ENCODE measurements at places on chromosomes 7 and 10.

- no peak for DNase-seq
Observed at GRCh38 chr7:105319578-105319977, 69.1 kb downstream of the SRPK2 start.

- DNase-seq, result peak; percentile 33
Observed at GRCh38 chr10:132627666-132628531, 90.3 kb downstream of the INPP5A start.

GRCh38 chr7:149060156-149060555 lies 30.4 kb downstream of the ZNF786 start:
- DNase-seq, result no peak

- no peak for DNase-seq
Observed at GRCh38 chr7:28413011-28413410, 693 bp downstream of the CREB5 start.

- no peak for DNase-seq
Observed at GRCh38 chr10:50538555-50539398, 85.0 kb downstream of the SGMS1 start.

- no peak for DNase-seq
Observed at GRCh38 chr10:119297207-119297968, 90.0 kb downstream of the GRK5 start.

DNA sequence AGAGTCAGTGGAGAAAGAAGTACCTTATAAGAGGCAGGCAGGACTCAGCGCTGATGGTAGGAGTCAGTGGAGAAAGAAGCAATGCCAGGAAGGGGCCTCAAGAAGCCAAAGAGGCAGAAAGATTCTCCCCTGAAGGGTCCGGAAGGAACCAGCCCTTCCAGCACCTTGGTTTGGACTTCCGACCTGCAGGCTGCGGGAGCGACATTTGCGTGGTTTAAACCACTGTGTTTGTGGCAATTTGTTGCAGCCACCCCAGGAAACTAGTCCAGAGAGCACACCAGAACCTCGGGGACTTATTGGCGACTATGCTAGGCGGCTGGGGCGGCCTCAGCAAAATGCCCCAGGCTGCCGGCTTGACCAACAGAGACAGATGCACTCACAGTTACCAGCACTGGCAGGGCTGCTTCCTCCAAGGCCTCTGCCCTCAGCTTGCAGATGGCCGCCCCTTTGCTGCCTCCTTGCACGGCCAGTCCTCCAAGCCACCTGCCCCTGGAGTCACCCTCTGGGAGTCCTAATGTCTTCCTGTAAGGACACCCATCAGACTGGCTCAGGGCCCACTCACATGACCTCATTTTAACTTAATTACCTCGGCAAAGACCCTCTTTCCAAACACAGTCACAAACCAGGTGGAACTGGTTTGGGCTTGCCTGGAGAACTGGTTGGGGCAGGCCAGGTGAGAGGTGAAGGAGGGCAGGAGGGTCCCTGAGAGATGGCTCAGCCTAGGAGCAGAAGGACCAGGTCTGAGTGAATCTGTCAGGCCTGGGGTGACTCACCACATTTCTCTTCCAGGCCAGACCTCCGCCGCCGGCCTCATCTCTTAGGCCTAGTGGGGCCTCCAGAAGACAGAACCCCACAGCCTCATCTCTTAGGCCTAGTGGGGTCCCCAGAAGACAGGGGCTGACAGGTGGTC lies 26.1 kb downstream of the CALML3 start:
- DNase-seq, result no peak

GRCh38 chr10:27564398-27564797 lies 60.3 kb downstream of the RAB18 start:
- DNase-seq, result no peak

- DNase-seq, result no peak
Observed at GRCh38 chr10:104680467-104681401, 39.6 kb downstream of the SORCS3 start.

DNA sequence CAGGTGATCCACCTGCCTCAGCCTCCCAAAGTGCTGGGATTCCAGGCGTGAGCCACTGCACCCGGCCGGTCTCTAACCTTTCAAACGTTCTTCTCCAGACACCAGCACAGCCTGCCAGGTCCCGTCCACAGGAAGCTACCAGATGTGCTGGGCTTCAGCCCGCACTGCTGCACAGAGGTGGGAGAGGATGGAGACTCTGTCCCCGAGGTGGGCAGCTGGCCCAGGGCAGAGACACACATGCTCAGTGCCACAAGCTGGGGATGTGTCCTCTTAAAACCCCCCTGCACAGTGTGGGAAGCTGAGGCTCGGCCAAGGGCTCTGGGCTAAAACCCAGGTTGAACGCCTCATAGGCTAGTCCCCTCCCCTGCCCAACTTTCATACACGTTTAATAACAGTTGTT lies 9.4 kb downstream of the NUDT1 start:
- no peak for DNase-seq

- DNase-seq, result no peak
Observed at GRCh38 chr7:77553123-77553522, 16.0 kb downstream of the PTPN12 start.

- DNase-seq, result no peak
Observed at GRCh38 chr10:17472481-17473227, 18.3 kb upstream of the ST8SIA6 start.

DNA sequence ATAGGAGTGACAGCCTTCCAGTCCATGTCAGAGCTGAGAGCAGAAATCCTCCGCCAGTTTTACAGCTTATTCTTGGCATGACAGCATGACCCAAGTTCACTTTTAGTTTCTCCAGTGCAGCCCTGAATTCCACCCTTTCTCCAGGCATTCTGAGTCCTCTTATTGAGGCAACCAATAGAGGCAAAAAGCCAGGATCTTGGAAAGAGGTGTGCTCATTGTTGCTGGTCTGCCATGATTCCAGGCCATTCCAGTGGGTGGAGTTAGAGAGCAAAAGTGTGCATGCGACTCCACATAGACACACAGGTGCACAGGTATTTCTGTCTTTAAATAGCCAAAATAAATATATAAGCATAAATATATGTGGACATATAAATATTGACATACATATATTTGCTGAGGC lies 224.7 kb upstream of the ADARB2 start:
- DNase-seq, result no peak

- no peak for DNase-seq
Observed at GRCh38 chr7:14432924-14433323, 443.5 kb upstream of the ETV1 start.

DNA sequence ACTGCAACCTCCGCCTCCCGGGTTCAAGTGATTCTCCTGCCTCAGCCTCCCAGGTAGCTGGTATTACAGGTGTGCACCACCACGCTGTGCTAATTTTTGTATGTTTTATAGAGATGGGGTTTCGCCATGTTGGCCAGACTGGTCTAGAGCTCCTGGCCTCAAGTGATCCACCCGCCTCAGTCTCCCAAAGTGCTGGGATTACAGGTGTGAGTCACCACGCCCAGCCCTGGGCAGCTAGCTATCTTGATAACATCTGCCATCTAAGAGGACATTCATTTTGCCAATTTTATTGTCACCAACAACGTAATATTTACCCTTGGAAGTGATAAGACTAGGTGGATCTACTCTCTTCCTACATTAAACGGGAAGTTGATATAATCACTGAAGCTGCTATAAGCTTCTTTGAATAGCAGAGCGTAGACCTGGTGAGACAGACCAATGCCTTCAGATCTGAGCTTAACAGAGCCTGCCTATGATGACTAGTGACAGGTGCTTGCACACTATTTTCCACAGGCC lies 39.7 kb upstream of the SLC35B4 start:
- no peak for DNase-seq

DNA sequence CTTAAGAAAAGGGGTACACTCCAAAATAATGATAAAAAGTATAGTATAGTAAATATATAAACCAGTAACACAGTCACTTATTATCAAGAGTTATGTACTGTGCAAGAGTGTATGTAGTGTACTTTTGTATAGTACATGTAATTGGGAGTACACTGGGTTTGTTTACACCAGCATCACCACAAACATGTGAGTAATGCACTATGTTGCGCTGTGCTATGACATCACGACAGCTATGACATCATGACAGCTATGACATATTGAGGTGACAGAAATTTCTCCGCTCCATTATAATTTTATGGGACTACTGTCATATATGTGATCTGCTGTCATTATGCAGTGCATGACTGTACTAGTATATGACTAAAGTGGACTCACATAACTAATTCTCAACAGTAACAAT lies 84.6 kb downstream of the KMT2C start:
- no peak for DNase-seq

- DNase-seq, result peak; percentile 98
Observed at GRCh38 chr10:62166331-62167131, 102.1 kb downstream of the RTKN2 start.

- no peak for DNase-seq
Observed at GRCh38 chr7:2048006-2048405, 184.7 kb downstream of the MAD1L1 start.

DNA sequence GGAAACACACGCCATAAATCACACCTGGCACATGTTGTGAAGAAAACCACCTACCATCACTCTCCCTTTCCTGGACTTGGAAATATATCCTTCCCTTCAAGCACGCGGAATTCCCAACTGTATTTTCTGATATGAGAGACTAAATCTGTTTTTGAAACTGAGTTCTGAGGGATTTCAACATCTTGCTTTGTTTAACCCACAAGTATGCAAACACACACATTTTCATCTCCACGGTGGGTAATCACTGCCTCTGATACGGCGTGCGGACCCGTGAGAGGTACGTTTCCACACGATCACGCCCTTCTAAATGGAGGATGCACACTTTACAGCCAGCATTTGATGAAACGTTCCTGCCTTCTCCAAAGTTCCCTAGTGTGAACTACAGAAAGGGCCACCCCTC lies 83.4 kb downstream of the ZRANB1 start:
- no peak for DNase-seq

DNA sequence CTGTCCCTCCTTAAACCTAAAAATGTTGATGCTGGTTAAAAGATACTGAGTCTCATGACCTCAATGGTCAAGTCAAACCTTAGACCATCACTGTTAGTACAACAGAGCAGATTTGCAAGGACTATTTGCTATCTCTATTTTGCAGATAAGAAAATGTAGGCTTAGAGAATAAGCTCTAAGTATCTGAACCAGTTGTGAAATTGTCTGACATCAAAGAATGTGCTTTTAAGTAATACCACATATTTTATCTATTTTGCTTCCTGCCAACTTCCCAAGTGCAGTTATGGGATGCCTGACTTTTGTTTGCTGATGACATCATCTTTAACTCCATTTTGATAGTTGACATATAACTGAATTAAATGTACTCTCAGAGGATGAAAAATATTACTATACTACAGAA lies 83.6 kb upstream of the TMEM106B start:
- DNase-seq, result no peak

DNA sequence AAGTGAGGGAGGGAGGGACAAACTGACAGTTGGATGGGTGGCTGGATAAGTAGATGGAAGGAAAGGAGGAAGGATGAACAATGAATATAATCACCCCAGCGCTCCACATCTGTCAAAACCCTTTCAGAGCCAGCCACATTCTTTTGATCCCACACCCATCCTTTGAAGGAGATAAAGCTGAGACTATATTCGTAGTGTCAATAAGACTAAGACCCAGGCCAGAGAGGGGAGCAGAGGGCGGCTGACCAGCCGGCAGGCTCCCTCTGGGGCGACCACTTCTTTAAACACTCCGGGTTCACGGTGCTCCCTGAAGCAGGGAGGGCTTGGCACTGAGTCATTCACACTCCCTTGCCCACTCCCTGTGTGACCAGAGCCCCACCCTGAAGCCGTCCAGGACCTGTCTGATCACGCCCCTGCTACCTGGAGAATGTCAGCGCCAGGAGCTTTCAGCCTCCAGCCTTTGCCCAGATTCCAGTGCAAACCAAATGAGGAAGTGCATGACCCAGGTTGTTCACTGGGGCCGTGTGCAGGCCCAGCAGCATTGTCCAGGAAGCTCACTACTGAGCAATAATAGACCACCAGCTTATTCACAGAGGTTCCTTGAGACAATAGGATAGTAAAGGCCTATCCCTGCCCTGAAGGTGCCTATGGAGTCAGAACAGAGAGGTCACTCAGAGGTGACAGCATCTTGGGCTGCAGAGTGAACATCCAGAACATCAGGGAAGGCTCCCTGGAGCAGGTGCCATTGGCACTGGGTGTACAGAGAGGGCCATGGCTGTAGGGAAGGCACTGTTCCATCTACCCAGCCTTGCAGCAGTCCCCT lies 34.4 kb downstream of the UNC5B start:
- no peak for DNase-seq

DNA sequence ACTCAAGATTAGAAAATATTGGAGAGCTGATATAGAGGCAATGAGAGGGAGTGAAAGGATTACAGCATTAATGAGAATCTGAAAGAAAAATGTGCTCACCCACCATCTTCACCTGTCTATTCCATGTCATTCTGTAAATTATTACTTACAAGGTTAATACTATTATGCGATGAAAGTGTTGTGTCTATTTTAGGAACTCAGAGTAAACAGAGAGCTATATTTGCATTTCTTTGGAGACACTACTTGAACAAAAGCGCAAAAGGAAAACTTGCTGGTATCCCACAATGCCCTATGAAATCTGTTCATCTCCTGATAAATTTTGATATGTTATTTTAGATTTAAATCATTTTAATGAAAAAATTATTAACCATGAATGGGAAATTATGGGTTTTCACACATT lies 196.1 kb downstream of the ZEB1 start:
- DNase-seq, result no peak

All from GM04503 (cell line).